ENCODE measurements at places on chromosomes 4 and X.

GRCh38 chrX:75155447-75155826, 646 bp downstream of the ABCB7 start:
- no peak for DNase-seq

DNA sequence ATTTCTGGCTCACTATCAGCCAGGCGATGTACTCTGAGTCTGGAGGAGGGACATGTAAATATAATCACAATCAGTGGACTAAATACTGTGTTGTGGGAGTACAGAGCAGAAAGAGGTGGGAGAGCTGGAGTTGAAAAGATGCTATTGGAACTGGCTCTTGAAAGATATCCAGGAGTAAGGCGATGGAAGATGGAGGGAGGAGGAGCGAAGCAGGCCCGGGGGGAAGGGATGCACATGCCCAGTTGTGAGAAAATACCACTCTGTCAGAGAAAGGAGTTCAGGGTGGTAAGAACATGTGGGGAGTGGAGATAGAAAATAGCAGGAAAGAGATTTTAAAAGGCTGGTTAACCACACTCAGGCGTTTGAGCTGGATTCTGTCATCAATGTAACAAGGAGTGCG, 216.9 kb upstream of the ETNPPL start:
- no peak for DNase-seq

GRCh38 chr4:41268721-41269517, 12.2 kb downstream of the UCHL1 start:
- no peak for DNase-seq

- DNase-seq, result no peak
These were observed 384.5 kb downstream of the GRXCR1 start for GRCh38 chr4:43277003-43277402.

DNA sequence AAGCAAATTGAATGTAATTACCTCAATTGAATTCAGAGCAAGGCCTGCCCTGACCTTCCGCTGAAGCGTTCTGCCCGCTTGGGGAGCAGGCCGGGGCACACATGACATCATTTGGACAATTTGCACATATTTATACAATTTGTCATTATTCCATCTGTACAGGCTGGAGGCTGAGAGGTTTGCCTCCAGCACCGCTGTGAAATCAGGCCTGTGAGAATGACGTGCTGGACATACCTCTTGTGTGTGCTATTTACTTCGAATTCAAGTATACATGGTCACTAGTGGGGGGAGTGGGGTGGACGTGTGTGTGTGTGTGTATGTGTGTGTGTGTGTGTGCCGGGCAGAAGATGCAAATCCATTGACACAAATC, 285.6 kb downstream of the SHOX start:
- DNase-seq, result no peak

DNA sequence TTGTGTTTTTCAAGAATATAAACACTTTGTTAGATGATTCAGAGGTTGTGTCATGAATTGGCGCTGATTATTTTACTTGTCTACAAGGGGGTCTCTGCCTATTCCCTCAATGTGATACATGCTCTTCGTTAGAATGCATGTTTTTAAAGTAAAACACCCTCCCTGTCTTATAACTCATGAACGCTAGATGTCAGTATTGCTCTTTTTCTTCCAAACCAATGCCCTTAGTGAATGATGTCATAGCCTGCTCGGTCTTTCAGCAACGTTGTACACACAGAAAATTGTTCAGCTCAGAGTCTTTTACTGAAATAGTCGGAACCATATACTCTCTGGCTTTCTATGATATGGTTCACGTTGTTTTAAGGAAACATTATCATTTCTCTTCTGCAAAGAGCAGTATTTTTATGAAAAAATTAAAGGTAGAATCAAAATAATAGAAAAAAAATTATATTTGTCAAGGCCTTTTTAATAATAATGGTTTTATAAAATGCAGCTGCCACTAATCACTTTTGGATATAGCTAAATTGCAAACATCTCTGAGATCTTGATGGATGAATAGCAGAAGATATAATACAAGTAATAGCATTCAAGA, 292.9 kb downstream of the TLL1 start:
- DNase-seq, result peak; percentile 56

GRCh38 chrX:29788991-29789699, 426.2 kb upstream of the MAGEB2 start:
- DNase-seq, result no peak

GRCh38 chr4:105838082-105838481, 57.2 kb upstream of the NPNT start:
- DNase-seq, result no peak

All from LNCaP clone FGC (cell line).